ENCODE measurements at places on chromosomes 4 and X.

DNA sequence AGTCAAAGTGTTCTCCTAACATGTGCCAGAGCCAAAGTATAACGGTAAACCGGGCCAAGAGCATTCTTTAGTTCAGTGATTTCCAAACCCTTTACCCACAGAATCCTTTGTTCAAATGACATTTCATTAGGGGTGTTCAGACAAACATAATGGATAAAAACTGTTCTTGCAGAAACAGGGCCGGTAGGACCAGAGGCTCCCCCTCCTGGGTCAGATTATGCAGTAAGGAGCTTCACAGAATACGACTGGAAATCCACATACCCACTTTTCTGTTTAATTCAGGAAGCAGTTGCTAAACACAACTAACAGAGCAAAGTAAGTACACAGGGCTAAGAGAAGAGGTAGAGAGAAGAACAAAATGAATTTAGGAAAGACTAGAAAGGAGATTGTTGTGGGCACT, 46.6 kb upstream of the TMEM184C start:
- no peak for DNase-seq

GRCh38 chrX:96407501-96407900, 277.1 kb upstream of the DIAPH2 start:
- DNase-seq = no peak

DNA sequence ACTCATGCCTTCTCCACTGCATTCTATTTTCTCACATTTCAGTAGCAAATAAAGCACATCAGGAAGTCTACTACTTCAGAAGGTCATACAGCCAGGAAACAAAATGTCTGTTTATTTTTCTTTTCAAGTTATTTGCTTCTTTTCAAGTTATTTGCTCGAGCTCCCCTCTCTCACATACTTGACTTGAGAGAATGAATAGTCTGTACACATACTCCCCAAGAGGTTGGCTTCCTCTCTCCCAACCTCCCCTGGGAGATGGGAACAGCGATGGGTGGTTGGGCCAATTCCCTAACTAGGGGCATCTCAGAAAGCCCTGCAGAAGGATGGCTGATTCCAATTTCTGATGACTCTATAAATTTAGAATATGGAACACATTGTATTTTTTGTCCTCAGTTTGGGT, 64.7 kb upstream of the PTPN13 start:
- DNase-seq = no peak

- DNase-seq = no peak
Observed at GRCh38 chrX:129717892-129718291, 20.9 kb upstream of the XPNPEP2 start.

GRCh38 chr4:64272432-64272831, 136.8 kb downstream of the TECRL start:
- no peak for DNase-seq

- DNase-seq = no peak
Observed at GRCh38 chr4:61493470-61493869, 293.3 kb downstream of the ADGRL3 start.

- DNase-seq = no peak
Observed at GRCh38 chr4:177381762-177382310, 60.4 kb downstream of the AGA start.

- DNase-seq = no peak
Observed at GRCh38 chrX:68917799-68918198, 89.0 kb downstream of the EFNB1 start.

DNA sequence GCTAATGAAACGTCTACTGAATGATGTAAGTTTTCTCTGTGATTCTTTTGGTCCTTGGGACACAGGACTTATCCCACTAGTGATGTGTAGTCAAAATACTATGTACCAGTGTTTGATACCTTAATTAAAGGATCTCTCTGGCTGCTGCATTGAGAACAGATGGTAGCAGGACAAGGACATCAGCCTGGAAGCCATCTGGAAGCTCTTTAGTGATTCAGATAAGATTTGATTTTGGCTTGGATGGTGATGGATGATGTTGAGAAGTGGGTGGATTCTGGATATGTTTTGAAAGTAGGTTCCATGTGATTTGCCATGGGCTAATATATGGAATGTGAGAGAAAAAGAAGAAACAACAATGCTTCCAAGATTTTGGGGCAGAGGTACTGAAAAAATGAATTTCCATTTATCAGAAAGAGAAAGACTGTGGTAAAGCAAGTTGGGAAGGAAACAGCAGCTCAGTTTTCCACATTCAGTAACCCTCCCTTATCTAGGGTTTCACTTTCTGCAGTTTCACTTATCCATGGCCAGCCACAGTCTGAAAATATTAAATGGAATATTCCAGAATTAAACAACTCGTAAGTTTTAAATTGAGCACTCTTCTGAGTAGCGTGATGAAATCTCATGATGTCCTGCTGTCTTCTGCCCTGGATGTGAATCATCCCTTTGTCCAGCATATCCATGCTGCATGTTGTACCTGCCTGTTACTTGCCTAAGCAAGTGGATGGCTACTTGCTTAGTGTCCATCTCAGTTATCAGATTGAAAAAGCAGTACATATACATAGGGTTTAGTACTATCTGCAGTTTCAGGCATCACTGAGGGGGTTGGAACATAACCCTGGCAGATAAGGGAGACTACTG, 15.6 kb downstream of the CD38 start:
- no peak for DNase-seq

DNA sequence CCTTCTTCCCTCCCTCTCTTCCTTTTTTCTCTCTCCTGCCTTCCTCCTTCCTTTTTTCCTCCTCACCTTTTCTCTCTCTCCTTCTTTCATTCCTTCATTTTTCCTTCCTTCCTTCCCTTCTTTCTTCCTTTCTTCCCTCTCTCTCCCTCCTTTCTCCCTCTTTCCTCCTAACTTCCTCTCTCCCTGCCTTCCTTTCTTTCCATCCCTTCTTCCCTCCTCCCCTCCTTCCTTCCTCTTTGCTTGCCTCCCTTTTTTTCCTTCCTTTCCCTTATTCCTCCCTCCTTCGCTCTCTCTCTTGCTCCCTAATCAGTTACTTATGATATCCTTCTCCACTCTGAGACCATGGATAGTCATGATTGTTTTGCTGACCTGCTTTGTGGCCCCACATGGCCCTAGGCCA, 56.7 kb upstream of the PUDP start:
- DNase-seq = no peak

GRCh38 chr4:72629540-72629939, 60.5 kb upstream of the ADAMTS3 start:
- no peak for DNase-seq

DNA sequence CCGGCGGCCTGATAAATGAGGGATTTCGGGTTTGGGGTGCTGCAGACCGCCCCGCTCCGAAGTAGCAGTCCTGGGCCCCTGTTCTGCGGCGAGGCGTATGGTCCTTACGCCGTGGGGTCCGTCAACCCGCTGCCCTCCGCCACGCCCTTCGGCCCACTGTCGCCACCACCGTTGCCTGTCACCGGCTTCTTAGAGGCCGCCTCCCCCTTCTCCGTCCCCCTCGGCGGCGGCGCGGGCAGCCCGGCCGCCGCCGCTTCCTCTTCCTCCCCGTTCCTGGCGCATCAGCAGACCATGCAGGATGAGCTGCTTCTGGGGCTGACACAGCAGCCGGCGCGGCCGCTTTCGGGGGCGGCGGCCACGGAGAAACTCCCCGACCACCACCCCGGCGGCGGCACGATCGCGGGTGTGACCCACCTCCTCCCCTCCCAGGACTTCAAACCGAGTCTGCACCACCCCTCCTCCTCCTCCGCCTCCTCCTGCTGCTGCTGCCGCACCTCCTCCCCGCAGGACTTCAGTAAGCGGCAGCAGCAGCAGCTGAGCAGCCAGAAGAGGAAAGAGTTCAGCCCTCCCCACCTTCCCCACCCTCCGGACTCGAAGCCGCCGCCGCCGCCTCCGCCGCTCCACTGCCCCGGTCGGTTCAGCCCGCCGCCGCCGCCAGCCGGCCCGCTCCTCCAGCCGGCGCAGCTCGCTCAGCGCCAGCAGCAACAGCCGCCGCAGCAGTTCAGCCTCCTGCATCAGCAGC, 549 bp downstream of the CPEB2 start:
- DNase-seq = peak; percentile 76

DNA sequence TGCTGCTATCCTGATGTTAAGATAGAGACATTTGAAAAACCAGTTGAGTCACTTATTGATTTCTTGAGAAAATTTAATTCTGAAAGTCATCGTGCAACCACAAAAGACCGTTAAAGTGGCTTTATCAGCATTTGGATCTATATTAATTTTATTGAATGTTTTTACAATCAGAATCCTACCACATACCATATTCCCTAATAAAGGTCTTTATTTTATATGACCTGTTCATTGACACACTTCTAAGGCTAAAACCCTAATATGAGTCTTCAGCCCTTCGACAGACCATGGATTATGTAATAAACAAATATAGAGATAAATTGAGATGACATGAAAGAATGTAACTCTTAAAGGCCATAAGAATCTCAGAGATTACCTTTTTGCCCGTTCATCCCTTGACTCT, 68.1 kb downstream of the BANK1 start:
- no peak for DNase-seq

DNA sequence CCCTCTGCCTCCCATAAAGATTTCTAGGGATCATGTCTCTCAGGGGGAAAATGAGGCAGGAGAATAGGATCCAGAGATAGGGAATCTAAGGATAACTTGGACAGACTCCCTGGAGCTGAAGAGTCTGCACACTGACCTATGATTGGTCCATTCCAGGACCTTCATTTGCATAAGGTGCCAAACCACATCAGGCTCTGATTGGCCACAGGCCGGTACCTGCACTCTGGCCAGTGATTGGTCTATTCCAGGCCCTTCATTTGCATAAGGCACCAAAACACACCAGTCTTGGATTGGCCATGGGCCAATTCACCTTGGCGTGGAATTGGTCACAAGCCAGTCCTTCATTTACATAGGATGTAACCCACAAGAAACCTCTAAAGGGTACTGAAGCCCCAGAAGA, 4.0 kb upstream of the HERC5 start:
- DNase-seq = no peak

GRCh38 chrX:153474718-153475117, 4.3 kb upstream of the HAUS7 start:
- DNase-seq = no peak

GRCh38 chr4:182083671-182084410, 159.4 kb upstream of the TENM3 start:
- DNase-seq = no peak

DNA sequence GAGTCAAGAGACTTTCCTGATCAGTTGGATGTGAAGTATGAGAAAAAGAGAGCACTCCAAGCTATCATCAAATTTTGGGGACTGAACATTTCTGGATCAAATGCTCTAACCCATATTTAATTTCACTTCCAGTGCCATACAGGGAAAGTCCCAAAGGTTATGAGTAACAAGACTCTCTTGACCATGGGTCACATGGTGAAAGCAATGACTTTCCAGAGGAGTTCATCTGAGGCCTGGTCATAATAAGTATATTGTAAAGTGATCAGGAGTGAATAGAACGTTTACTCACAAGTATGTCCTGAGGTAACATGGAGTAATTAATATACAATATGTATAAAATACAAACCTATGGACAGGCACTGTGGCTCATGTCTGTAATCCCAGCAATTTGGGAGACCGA, 40.7 kb upstream of the ARMCX5 start:
- DNase-seq = no peak

GRCh38 chr4:126180642-126181041, 865.9 kb downstream of the FAT4 start:
- no peak for DNase-seq

DNA sequence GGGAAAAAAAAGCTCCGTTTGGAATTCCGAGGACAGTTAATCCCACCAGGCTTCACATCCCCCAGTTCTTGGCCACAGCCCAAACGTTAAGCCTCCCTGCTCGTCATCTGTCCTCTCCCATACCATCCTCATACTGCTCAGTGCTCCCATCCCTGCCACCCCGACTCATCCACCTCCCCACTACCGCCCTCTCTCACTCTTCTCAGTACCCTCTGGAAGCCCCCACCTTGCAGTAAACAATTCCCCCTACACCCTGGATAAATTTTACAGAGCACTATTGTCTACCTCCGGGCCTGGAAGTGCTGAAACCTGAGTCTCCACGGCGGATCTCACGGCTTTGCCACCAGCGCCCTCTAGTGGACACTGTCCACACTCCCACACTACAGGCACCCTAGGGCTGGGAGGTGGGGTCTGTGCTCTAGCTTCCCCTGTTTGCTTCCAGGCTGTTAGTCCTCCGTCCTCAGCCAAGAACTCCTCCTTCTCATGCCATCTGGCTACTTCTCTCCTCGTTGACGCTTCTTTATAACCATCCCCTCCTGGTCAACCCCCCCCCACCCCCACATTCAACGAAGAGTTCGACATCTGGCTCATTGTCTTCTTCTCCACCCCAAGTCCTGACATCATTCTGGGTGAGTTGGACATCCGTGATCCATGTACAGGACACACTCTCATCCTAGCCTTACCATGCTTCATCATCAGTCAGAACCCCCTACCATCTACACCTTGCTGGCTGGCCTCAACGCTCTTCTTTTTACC, 54.5 kb downstream of the RTL9 start:
- DNase-seq = peak; percentile 82

DNA sequence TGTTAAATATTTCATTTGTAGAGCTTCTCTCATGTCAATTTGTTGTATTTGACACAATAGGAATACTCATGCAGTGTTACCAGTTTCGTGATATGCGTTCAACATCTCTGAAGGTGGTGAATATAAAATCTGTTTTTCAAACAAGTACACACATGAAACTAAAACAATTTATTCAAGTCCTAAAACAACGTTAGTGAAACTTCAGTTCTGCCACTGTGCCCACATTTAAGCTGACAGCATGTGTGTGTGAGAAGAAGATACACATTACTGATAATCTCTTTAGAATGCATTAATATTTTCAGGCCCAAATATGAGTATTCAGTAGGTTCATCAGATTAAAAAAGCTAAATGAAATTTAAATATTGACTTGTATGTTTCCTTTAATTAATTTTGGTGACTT, 21.7 kb downstream of the GAB1 start:
- DNase-seq = no peak

- no peak for DNase-seq
Observed at GRCh38 chr4:28490669-28491068, 1630.0 kb downstream of the STIM2 start.

DNA sequence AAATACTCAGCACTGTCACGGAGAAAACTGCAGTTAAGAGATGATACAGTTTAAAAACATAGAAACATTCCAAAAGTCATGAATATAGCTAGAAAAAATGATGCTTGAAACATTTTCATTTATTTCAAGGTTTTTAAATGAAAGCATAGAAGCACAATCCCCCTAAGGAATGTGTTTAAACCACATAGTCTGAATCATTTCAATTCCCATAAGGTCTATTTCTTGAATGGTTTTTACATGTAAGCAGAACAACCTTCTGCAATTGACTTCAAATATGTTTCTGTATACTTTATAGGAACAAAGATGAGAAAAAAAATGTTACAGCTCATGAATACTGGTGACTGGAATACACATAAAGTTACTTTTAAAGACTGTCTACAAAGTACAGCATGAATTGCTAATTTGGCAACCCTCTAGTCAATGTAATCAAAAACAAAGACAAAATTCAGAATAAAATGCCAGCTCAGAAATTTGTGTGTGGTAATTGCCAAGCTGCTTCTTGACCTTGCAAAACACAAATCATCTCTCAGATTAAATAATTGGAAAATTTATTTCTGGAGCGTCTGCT, 886.4 kb upstream of the ADGRL3 start:
- DNase-seq = no peak

GRCh38 chr4:176575141-176575730, 217.5 kb downstream of the VEGFC start:
- no peak for DNase-seq
